ENCODE measurements at places on chromosomes 16 and 17.

- DNase-seq: peak; percentile 37
Measured at GRCh38 chr17:527247-527646, 174.6 kb upstream of the RPH3AL start.

DNA sequence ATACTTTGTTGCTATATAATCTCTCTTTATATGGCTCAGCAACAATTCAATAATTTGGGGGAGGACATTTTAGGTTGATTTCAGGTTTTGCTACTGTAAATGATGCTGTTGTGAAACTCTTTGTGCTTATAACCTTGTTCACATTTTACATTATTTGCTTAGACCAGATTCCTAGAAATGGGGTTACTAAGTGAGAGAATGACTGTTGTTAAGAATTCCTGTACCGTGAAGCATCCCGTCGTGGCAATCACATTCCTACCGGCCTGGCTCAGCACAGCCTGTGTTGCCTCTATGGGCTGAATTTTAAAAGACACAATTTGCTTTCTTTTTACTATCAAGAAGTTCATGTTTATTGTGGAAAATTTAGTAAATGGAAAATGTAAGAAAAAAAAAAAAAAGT lies 31.4 kb downstream of the B9D1 start:
- DNase-seq: peak; percentile 60

- no peak for DNase-seq
Measured at GRCh38 chr16:3608069-3608468, 3.3 kb downstream of the SLX4 start.

DNA sequence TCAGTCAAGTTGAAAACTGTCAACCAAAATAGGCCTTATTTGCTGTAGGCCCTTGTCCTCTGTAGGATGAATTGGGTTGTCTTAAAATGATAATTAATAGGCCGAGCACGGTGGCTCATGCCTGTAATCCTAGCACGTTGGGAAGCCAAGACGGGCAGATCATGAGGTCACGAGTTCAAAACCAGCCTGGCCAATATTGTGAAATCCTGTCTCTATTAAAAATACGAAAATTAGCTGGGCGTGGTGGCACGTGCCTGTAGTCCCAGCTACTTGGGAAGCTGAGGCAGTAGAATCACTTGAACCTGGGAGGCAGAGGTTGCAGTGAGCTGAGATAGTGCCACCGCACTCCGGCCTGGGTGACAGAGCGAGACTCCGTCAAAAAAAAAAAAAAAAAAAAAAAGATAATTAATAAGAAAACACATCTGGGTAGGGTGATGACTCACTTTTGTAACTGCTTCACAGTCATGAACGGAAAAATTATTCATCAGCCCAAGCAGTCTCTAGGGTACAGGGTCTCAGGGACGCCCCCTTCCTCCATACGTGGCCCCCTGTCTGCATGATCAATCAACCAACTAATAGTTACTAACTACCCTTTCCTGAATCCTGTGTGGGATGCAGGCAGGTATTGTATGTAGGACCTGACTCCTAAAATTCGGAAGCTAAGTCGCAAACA lies 137.0 kb upstream of the RCVRN start:
- no peak for DNase-seq

- no peak for DNase-seq
Measured at GRCh38 chr16:68752602-68753001, 15.5 kb downstream of the CDH1 start.

- DNase-seq: no peak
Measured at GRCh38 chr17:70169709-70170597, 621 bp downstream of the KCNJ2 start.

DNA sequence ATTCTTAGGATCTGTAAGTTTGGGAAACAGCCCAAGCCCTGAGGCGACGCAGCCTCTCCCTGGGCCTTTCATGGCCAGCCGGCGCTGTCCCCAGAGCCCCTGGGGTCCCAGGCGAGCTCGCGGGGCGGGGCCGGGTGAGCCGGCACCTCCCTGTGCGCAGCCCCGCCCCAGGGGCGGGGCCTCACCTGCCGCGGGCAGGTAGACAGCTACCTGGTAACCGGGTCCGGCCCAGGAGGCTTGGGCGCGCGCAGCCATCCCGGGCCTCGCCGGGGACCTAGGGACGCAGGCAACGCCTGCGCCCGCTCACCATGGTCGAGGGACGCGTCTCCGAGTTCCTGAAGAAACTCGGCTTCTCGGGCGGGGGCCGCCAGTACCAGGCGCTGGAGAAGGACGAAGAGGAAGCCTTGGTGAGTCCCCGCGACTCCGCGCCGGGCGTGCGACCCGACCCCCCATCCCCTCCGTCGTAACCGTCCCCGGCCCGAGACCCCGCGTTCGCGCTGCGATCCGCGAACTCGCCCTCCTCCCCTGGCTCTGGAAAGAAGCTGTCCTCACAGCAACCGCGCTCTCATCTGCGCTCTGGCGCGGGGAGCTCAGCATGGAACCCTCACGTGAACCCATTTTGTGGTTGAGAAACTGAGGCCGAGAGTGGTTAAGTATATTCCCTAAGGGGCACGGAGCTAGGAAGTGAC lies at the start of gene ATP2C2:
Gene ATP2C2, plus strand, starts transcription at position 231 of the 689 bp plus-strand sequence. Its CDS starts 78 bp downstream, at position 309.
- no peak for DNase-seq

- DNase-seq: no peak
Measured at GRCh38 chr17:4747847-4748246, 8.1 kb upstream of the CXCL16 start.

- no peak for DNase-seq
Measured at GRCh38 chr17:79878329-79878947, 39.2 kb upstream of the CBX4 start.

- DNase-seq: no peak
Measured at GRCh38 chr17:59601130-59601529, 18.6 kb upstream of the CLTC start.

DNA sequence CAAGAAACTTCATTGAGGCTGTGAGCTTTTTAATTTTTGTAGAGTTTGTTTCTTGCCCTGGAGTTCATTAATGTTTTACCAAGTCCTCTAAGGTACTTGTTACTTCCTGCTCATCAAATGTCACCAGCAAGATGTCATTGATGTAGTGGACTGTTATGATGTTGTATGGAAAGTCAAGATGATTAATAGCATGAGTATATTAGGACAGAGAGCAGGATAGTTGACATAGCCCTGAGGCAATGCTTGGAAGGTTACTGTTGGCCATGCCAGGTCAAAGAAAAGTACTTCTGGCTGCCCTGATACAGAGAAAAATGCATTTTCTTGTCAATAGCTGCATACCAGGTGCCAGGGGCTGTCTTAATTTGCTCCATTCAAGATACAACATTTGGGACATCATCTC lies 6.7 kb downstream of the KRTAP1-5 start:
- no peak for DNase-seq

DNA sequence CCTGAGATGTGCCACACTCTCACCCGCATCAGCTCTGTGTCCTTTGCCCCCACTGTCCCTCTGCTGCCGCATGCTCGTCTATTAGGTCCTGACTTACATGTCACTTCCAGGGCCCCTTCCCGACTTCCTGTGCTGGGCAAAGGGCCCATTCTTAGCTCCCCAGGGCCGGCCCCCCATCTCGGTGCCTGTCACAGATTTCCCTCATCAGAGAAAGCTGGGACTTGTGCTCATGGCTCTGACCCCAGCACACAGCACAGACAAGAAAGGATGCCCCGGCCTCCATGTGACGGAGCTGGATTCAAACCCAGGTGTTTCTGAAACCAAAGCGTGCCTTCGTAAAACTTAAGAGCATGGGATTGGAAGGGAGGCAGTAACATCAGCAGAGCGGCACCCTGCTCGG lies 5.9 kb upstream of the MAPK7 start:
- no peak for DNase-seq
